ENCODE measurements at places on chromosomes 6 and 20. TPM values are rescaled to one million over a fixed set of nuclear protein-coding genes. Genes with fewer than 3 reads are reported as not detected.

The C6orf15 gene
- total RNA-seq, result 4.7 TPM

The HINT3 gene
- 23.4 TPM for total RNA-seq

The REM1 gene
- total RNA-seq, result 2.2 TPM

The NHLRC1 gene
- 1.2 TPM for total RNA-seq

The CLVS2 gene
- 0.10 TPM for total RNA-seq
